ENCODE measurements at places on chromosomes 2 and 18.

DNA sequence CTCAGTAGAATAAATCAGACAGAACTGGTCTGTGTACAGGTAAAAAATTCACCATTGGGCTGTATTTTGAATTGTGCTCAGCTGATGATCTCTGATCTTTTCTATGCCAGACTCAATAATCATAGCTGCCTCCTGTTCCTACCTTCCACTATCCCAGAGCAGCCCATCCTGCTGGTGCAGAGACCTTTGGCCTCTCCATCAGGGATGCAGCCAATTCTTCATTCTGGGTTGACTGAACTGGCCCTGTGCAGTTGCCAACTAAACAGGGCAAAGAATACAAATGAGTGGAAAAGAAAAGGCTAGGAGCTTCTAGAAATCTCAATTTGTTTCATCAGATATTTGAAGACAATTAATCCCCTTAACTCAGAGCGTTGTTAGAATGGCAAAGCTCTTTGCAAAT lies 1781.3 kb upstream of the CELF4 start:
- no peak for DNase-seq

DNA sequence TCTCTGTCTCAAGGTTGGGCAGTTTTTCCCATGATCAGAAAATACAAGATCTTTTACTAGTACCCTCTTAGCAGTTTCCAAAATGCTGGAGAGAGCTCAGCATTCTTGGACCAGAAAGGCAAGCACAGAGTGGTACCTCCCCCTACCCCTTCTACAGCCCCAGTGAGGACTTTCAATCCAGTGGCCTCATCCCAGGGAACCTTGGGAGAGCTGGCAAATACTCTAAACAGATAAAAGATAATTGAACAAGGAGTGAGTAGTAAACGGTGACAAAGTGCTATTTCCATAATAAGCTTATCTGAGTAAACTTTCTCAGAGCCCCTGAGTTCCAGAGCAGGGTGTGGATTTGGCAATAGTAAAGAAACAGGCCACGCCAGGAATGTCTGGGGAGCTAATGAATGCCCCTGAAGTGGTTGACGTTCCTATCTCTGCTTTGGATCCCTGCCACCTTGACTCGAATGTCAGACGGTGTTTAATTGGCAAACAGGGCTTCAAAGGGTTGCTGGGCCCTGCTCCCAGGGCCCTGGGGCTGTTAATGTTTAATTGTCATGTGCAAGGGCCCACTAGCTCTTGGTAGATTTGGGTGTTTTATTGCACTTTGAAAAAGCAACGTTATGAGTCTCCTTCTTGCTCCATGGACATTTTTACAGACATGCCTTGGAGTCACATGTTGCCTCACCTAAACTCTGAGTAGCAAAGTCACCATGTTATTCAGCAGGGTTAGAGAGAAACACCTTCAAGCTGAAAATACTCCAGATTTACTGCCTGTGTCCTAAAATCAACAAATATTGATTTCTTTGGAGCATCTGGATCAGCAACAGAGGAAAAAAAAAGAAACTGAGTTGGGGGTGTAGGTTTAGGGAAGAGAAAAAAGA lies 239.9 kb downstream of the CYRIA start:
- no peak for DNase-seq

GRCh38 chr2:234393354-234393753 lies 103.5 kb downstream of the ARL4C start:
- DNase-seq = no peak

- no peak for DNase-seq
Measured at GRCh38 chr18:76412818-76413565, 82.0 kb downstream of the ZNF516 start.

DNA sequence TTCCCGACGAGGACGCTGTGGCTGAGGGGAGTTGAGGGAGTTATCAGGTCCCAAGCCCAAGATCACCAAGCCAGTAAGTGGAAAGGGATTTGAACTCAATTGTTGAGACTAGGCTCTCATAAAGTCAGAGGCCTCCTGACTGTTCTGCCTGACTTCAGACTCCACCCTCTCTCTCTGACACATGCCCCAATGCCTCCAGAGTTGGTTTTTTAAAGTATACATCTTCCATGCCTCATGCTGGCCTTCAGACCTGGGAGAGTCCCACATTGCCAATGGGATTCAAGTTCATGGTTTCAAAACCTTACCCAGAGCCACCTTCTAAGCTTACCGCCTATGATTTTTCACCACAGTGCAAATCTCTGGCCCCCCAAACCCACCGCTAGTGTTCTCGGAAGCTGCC lies 100.8 kb downstream of the RTN4 start:
- no peak for DNase-seq
